ENCODE measurements at places on chromosomes 12 and 14.

GRCh38 chr12:95611676-95612309, 60.5 kb upstream of the USP44 start:
- no peak for DNase-seq

GRCh38 chr12:132373901-132374611, 44.7 kb upstream of the GALNT9 start:
- DNase-seq: no peak

GRCh38 chr12:119156401-119157044, 22.2 kb upstream of the HSPB8 start:
- DNase-seq: no peak

GRCh38 chr14:101109981-101110728, 206.6 kb upstream of the RTL1 start:
- no peak for DNase-seq

DNA sequence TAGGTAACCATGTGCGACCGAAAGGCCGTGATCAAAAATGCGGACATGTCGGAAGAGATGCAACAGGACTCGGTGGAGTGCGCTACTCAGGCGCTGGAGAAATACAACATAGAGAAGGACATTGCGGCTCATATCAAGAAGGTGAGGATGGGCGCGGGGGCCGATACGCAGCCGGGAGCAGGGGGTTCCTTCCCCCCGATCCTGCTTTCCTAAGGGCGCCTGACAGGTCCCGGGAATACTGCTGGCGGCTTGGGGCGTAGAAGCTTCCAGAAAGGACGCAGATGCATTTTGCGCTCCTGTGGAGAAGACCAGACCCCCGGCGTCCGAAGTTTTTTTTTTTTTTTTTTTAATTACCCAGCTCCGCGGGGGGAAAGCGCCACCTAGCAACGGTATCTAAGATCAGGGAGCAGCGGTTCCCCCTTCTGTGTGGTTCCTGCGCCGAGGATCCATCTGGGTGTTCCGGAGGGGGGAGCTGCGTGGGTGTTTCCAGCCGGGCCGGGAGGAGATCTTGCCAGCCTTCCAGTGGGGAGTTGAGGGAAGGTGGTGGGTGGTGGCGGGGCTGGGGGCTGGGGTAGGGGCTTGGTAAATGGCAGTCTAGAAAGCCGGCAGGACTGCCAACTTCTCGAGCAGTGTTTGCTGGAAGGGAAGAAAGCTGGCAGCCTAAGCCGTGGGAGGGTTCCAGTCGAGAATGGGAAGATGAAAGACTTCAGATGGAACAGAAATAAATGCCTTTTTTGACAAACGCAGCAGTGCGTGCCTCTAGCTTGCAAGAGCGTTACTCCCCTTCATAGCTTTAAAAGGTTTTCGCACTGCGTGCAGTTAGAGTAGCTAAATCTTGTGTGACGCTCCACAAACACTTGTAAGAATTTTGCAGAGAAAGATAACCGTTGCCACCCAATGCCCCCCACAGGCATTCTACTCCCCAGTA, 764 bp downstream of the DYNLL1 start:
- no peak for DNase-seq

- DNase-seq: no peak
Measured at GRCh38 chr12:62301799-62302133, 41.6 kb downstream of the USP15 start.

DNA sequence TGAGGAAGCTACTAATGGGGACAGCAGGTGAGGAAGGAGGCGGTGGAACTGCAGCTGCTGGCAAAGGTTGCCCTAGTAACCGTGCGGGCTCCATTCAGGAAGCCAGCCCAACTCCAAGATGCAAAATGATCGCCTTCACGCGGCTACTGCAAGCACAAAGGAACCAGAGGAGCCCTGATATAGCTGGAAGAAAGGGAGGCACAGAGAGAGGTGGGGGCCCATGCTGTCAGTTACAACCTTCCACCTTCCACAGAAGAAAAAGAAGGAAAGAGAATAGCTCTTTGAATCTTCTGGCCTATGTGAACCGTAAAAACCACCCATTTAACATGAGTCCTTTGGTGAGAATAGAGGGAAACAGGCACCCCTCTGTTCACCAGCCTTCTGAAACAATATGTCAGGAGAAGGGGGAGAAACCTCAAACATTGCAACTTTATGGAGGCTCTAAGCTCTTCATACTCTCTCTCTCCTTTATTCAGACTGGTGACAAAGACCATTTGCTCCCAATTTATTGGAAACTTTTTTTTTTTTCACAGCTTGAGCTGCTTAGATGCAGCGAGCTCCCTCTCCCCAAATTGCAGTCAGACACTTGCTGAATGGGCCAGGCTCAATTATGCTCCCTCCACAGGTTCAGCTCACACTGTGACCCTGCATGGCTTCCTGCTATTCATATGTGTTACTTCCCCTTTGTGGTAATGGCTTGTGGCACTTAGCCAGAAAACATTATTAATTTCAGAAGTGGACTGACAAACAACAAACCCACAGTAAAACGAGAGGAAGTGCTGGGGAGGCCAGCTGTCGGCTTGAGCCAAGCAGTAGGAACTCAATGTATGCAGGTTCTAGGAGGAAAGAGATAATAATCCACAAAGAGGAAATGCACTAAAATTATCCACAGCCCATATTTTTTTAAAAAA, 6.2 kb downstream of the DUSP6 start:
- DNase-seq: peak; percentile 34

GRCh38 chr14:50311337-50311971, 575 bp downstream of the L2HGDH start:
- no peak for DNase-seq

DNA sequence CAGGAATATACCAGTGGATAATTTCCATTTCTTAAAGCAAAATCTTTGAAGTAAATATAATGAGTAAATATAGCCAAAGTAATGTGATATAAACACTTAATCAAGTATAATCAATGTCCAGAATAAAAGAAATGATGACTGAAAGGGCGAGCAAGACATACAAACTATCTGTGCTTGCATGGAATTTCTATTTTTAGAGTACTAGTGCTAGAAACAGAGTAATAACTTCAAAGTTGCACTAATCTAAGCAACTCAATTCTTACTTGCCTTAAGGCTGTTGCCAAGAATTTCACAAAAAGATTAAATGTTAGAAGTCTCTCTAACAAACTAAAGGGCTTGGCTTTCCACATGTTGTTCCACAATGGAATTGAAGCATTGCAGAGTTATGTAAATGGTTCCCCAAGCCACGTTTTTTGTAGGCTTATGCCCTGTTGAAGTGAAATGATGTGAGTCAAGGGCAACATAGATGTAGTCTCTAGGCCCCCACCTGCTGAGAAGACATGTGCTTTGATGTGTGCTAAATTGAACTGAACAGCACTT, 175.0 kb upstream of the LMNTD1 start:
- DNase-seq: no peak

DNA sequence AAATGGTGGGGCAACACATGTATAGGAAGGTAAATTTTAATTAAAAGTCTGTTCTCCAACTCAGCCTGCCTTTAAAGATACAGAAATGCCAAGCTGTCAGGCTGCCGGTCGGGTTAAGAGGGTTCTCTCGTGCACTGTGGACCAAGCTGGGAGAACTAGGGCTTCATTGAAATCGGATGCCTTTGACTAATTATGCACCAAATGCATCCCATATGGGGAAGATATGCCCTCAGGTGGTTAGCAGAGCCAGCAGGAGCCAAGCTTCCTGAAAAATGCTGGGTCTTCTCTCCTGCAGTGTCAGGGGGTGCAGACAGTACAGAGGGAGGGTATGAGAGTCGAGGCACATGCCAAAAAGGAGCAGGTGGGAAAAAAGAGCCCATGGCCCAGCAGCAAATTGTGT, 236.1 kb downstream of the CACNA1C start:
- DNase-seq: no peak

DNA sequence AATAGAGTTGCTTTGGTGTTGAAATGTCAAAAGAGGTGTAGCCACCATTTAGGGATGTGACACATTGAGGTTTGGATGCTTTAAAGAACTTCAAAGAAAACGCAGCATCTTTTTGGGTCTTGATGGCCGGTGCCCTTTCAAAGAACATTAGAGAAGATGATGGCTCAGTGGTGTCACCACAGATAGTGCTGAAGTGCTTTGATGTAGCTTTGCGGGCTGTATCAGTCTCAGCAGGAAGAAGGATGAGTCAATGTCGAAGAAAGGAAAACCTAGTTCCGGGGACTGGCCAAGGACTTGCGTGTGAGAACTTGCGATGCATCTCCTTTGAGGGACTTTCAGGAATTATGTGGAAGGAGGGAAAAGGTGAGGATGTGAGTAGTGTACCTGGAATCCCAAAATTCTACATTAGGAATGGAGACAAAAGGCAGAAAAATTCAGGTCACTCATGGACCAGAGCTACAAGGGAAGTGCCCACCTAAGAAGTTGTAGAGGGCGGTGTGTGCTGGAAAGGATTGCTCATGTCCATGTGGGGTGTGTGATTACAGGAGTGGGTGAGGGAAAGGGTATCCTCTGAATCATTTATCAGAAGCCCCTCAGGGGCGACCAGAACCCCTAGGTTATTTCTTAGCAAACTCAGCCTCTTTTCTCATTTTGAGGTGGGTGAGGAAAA, 39.7 kb upstream of the GZMB start:
- DNase-seq: no peak

DNA sequence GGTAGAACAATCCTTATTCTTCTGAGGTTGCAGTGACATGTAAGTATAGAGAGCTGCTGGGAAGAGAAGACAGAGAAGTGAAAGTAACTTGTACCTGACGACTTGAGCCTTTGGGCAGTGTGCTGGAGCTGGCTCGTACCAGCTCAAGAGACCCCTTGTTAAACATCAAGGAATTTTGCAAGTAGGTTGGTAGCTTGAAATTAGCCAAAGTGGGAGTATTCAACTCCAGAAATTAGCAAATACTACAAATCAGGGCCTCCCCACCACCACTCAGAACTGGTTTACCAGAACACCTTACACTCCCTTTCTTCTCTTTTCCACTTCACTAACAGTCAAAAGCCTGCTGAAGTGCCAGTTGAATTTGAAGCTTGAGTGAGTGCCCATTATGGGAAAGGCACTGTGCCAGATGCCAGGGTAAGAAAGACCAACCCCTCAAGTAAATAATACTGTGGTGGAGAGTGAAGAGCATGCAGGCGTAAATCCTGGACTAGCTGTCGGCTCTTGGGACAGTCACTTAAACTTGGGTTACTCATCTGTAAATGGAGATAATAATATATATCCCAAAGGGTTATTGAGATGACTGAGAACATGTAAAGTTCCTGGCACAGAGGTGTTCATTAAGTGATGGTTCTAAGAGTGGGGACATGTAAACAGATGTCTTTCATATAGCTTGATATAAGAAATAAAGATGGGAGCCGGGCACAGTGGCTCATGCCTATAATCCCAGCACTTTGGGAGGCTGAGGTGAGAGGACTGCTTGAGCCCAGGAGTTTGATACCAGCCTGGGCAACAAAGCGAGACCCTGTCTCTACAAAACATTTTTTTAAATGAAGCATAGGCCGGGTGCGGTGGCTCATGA, 27.0 kb upstream of the EID3 start:
- DNase-seq: no peak

GRCh38 chr12:42481368-42481767, 108.2 kb downstream of the PRICKLE1 start:
- no peak for DNase-seq

GRCh38 chr12:79938843-79939242, 3.9 kb upstream of the PPP1R12A start:
- no peak for DNase-seq

GRCh38 chr14:30020271-30020670, 92.6 kb upstream of the PRKD1 start:
- no peak for DNase-seq

DNA sequence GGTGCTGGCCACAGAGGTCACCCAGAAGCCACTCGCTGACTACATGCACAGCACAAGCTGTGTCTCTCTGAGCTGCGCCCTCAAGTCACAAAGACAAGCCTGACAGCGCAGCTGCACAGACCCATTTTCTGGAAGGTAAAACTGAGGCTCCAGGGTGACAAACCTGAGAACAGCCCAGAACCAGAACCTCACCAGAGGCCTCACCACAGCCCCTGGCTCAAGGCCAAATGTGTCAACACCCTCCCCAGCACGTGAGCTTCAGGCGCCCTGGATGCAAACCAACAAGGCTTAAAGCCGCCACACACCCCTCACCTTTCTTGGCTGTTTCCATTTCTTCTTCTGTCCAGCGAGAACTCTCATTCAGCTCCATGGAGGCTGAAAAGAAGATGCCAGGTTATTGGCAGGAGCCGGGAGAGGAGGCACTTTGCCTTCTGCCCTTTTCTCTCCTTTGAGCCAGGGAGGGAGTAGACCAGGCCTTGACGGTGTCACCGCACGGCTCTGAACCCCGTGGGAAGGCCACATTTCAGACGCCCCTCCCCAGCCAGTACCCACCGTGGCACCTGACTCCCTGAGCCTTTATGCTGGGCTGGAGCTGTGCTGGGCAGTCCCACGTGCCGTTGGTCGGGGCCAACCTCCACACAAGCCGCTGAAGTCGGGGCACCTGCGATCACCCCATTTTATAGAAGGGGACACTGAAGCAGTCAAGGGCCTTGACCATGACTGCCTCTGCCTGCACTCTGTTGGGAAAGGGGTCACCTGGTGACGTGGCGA, 103.1 kb downstream of the RFLNA start:
- no peak for DNase-seq

- no peak for DNase-seq
Measured at GRCh38 chr12:93592641-93593406, 20.3 kb downstream of the SOCS2 start.

DNA sequence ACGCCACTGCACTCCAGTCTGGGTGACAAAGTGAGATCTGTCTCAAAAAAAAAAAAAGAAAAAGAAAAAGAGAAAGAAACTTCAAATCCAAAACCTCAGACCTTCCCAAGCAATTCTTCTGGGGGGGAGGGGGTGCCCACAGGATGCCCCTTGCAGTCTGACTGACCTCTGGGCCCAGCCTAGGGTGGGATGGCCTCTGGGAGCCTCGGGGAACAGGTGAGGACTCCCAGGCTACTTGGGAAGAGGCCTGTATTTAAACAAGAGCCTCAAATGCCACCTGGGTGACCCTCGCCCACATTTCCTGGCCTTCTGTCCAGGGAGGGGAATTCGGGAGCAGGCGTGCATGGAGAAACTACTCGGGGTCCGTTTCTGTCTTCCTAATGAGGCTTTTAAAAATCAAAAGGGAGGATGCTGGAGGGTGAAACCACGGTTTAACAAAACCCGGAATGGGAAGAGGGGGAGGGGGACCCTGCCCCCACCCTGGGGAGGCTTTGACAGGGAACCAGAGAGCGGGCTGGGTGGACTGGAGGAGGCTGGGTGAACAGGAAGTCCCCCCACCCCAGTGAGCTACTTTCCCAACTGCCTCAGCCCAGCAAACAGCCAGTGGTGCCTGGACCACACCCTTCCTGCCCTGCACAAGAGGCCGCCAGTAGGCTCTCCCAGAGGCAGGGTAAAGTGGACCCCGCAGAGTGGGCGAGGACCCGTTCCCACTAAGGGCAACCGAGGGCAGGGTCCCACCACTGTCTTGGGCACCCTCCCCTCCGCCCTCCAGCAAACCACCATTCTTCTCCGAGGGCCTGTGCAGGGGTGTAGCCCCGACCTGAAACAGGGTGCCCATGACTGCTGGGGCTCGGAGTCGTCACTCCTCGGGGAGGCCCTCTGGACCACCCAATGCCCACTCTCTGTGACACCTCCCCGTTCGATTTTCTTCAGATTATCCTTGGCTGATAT, 1.5 kb upstream of the FBRSL1 start:
- no peak for DNase-seq

- no peak for DNase-seq
Measured at GRCh38 chr12:101697930-101698799, 725 bp downstream of the CHPT1 start.

Measured in fibroblast of skin of left biceps (primary cell).